NCI-H187 treated with DMSO at 0.1 percent for 48 hours (cell line): ENCODE measurements at places on chromosomes 4 and X.

GRCh38 chrX:265502-265901 is 15.7 kb upstream of the PLCXD1 start:
- DNase-seq: no peak

GRCh38 chr4:169998981-169999380 is 27.2 kb downstream of the MFAP3L start:
- peak; percentile 80 for DNase-seq

DNA sequence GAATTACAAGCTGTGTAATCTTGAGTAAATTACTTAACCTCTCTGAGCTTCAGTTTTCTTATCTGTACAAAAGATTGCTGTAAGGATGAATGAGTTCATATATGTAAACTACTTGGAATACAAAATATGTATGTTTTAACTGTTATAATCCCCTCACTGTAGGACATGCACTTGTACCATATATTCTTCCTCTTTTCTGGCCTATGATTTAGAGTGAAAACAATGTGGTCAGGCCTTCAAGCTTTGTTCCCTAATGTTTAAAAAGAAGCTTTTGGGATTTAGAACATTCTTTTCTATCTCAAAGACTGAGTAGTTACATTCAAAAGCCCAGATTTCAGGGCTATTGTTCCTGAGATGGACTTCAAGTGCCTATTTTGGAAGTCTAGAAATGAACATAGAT is 26.7 kb upstream of the GPRIN3 start:
- no peak for DNase-seq

DNA sequence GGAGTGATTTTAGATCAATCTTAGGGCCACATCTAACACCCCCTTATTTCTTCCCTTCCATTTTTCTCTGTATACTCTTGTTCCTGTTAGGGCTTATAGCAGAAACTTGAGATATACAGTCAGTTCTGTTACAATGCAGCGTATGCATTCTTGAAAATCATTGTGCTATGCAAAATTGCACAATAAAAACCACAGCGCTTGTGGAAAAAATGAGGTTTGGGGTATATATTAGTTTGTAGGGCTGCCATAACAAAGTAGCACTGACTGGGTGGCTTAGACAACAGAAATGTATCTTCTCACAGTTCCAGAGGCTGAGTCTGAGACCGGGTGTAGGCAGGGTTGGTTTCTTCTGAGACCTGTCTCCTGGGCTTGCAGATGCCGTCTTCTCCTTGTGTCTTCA is 59.0 kb downstream of the WWC2 start:
- no peak for DNase-seq
